AG20443 (cell line): ENCODE measurements at places on chromosomes 2 and 18.

- DNase-seq = no peak
Observed at GRCh38 chr2:68766376-68766845, 31.8 kb downstream of the ARHGAP25 start.

- DNase-seq = no peak
Observed at GRCh38 chr2:133657591-133657990, 89.3 kb upstream of the NCKAP5 start.

DNA sequence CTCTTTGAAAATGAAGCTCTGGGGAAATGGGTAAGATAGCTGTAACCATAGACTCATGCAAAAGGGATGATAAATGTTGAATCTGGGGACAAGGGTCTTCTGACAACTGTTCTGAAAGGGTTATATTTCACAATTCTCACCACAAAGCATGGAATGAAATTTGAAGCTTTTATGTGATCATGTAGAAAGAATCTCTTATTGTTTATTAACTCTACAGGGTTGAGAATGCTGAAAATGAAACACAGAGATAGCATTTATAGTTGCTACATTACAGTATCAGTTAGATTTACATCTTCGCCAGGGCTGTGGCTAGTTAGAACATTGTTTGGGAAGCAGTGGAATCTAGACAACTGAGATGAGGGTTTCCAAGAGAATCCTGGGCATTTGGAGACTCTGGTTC, 97.4 kb upstream of the LHCGR start:
- no peak for DNase-seq

GRCh38 chr18:5627776-5628511, 84.1 kb upstream of the EPB41L3 start:
- DNase-seq = no peak

- DNase-seq = no peak
Observed at GRCh38 chr18:30889519-30890301, 152.8 kb downstream of the DSC3 start.

- DNase-seq = no peak
Observed at GRCh38 chr2:132875193-132875592, 205.2 kb upstream of the LYPD1 start.

DNA sequence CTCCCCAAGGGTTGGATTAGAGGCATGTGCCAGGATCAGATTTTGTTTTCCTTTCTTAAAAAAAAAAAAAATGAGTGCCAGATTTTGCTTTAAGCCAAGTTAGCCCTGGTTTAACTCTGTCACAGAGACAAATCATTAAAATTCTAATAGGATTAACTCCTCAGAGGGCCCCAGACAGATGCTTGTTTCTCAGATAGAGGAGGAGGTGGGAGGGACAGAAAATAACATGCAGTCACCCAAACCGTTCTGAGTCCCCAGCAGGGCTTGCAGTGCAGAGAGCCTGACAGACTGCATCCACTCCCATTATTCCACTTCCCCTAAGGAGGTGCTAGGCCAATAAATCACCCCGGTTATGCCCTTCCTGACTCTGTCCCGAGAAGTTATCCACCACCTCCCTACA, 6.3 kb upstream of the PROKR1 start:
- no peak for DNase-seq

- no peak for DNase-seq
Observed at GRCh38 chr2:67463810-67464209, 66.7 kb downstream of the ETAA1 start.
